Stimulated activated CD4-positive, alpha-beta T cell treated with anti-CD3 and anti-CD28 coated beads, Interleukin-4, amount 100 ng/mL, for 24 hours (primary cell): ENCODE measurements at places on chromosomes 12 and 14.

DNA sequence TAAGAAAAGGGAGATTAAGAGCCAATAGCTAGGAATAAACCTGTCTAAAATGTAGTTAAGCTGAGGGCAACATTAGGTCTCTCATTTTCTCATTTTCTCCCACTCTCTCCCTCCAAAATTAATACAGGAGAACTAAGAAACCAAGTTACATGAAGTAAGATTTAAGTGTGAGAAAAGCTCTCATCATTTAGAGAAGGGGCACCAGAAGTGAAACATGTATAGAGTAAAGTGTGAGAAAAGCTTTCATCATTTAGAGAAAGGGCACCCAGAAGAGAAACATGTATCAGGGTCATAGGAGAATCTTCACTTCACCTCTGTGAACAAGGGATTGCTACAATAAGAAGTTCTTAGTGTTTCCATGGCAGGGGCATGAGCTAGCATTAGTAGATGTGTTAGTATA, 132.4 kb upstream of the CNTN1 start:
- no peak for DNase-seq

DNA sequence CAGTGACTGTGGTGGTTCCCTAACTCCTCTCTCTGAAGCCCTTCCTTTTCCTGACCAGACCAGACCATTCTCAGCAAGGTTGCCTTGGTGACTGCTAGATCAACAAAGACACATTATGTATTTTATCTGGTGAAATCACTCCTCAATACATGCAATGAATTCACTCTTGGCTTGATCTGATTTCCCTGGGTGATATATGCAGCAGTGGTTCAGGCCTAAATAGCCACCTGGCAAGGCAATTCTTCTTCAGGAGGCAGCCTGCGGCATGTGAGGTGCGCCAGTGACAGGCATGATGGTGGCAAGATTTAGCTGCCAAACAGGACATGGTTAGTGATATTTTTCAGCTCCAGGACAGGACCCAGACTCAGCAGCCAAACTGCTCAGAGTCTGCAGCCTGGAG, 350.3 kb upstream of the CCDC196 start:
- no peak for DNase-seq

DNA sequence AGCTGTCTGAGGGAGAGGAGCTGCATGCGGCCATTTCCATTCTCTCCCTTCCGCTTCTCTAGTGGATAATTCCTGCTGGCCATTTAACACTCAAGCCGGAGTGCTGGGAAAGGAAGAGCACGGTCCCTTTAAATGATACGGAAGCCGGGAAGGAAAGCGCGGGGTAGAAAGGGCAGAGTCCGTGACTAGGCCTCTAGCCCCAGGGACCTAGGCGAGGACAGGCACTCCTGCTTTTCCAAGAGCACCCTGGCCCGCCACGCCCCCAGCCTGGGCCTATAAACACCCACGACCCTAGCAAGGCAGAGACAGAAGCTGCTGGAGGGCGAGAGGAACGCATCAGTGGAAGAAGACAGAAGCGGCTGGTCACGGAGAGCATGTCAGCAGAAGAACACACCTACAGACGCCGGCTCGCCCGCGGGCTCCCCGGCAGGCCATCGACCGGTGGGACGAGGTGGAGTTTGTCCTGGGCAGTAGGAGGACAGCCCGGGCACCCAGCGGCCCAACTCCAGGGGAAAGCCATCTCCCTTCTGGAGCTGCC, 1206.6 kb upstream of the TMEM132C start:
- no peak for DNase-seq

DNA sequence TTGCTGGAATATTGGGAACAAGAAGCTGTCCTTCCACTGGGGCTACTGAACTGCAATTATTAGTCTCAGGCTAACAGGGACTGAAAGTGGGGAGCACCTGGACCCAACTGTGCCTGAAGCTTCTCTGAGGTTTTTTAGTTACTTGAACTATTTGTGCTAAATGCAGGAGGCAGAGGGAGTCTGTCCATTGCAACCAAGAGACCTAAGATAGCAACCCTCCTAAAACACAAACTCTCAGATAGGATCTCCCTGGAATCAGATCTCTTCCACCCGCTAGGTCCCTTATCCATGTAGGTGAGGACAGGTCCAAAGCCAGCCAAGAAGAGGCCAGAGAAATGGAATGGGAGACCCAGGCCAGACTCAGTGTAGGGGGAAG, 58.1 kb downstream of the NCOR2 start:
- no peak for DNase-seq

- DNase-seq, result no peak
Measured at GRCh38 chr12:19530637-19531023, 91.3 kb downstream of the AEBP2 start.

DNA sequence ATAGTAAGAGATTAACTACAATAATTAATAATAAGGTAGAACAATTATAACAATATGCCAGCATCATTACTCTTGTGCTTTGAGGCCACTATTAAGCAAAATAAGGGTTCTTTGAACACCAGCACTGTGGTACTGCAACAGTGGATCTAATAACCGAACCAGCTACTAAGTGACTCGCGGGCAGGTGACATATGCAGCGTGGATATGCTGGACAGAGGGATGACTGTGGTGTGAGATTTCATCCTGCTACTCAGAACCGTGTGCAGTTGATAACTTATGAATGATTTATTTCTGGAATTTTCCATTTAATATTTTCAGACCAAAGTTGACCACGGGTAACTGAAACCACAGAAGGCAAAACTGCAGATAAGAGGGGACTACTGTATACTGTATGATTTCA, 34.4 kb downstream of the BMAL2 start:
- DNase-seq, result no peak

- DNase-seq, result no peak
Measured at GRCh38 chr12:10307630-10308029, at the start of gene KLRD1. KLRD1 (plus strand) TSS chr12:10307870; CDS start chr12:10308078, 208 bp downstream.

- DNase-seq, result no peak
Measured at GRCh38 chr12:3604748-3605586, 114.0 kb downstream of the PRMT8 start.

DNA sequence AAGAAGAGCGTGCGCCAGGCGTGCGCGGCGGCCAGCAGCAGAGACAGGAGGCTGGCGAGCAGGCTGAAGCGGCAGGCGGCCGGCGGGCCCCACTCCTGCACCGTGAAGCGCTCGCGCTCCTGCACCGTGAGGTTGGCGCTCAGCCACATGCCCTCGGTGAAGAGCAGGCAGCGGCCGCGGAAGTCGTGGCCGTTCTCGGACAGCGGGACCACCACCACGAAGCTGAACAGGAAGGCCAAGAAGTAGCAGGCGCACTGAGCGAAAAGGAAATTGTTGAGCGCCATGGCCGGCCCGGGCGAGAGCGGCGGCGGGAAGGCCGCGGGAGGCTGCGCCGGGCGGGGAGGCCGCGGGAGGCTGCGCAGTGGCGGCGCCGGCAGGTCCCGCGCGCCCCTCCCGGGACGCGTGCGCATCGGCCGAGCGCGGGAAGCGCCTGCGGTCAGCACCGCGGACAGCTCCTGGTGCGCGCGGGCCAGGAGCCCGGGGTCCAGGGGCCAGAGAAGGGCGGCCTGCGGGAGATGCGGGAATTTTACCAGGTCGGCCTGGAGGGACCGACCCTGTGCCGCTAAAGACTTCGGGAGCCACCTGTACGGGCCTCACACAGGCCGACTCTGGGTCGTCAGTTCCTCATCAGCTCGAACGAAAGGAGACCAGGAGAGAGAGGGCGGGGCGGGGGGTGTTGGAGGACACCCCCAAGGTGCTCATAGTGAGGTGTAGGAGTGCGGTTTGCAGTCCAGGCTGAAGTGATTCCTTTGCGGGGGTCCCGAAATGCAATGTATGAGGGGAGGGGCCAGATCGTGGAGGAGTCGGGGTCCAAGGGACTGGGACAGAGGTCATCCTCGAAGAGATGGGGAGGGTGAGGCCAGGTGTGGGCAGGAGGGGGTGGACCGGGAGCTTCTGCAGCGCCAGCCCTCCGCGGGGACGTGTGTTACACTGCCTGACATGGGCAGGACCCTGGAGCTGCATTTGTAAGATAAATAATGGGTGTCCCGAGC, at the start of gene TMEM179:
TMEM179 (minus strand) TSS at position 315 of the 992 bp plus-strand sequence; CDS start at position 284, 31 bp downstream.
- DNase-seq, result no peak

DNA sequence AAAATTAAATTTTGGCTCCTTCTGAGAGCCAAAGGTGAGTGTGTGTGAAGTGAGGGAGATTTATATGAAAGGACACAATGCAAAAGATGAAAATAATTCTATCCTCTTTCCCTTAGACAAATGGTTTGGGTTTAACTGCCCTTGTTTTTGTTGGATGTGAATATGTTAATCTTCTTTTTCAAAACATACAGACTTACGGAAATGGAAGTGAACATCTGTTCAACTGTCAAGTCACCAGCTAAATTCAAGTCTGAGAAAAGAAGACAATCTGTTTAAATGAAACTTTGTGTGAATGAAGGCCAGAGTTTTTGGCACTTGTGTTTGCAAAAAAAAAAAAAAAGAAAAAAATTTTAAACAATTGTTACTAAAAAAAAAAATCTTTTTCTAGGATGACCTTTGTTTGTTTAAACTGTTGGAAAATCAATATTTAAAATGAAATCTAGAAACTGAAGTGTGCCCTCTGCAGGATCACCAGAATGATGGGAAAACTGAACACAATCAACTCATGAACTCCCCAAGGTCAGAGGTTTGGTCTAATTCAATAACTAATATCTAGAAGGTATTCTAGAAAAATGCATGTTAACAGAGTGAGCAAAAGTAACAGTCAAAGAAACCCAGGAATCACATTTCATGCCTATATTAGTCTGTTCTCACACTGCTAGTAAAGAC, 448.8 kb downstream of the FLRT2 start:
- no peak for DNase-seq

DNA sequence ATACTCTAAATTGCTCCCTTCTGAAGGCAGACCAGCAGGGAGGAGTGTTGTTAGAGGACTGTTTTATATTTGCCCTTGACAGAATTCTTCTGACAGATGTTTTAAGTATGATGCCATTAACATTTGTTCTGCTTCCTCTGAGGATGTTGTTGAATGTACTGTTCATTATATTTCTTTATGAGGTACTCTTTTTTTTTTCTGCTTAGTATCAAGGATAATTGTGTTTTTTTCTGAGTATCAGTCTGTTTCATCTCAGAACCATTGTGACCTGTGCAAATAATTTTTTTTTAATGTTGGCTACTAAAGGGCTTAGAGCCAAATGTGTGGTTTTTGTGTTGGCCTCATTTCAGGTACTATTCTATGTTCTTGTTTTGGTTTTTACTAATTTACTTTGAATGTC, 10.6 kb downstream of the METAP2 start:
- DNase-seq, result no peak

DNA sequence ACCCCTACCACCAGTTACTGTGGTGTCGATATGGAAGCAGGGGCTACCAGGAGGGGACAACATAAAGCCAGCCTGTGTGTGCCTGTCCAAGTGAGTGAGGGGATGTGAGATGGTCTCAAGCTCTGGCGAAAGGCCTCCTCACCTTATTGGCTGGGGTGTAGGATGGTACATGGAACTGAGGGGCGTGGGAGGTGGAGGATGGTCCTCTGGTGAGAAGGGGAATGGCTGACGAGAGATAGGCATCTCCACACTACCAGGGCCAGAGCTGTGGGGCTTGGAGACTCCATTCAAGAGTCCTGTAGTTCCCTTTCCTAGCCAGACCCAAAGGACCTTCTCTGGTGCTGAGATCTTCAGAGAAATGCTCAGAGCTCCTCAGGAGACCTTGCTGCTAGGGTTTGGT, 32.5 kb upstream of the COL2A1 start:
- no peak for DNase-seq

GRCh38 chr14:89721956-89722355, 232.6 kb downstream of the EFCAB11 start:
- no peak for DNase-seq

DNA sequence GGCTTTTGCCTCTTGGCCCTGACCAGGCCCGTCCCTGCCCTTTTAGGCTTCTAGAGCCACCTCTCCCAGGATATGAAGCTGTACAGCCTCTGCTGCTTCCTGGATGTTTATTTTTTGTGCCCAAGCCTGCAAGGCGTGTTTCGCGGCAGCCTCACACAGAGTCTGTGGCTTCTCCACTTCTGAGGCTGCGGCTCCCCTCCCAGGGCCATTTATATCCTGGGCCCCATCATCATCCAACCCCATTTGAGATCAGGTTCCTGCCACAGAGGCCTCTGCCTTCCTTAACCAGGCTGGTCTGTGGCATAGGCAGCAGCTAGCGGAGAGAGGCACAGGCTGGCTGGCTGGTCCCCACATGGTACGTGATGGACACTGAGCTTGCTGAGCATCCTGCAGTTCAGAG, 114.1 kb upstream of the PWP1 start:
- no peak for DNase-seq

DNA sequence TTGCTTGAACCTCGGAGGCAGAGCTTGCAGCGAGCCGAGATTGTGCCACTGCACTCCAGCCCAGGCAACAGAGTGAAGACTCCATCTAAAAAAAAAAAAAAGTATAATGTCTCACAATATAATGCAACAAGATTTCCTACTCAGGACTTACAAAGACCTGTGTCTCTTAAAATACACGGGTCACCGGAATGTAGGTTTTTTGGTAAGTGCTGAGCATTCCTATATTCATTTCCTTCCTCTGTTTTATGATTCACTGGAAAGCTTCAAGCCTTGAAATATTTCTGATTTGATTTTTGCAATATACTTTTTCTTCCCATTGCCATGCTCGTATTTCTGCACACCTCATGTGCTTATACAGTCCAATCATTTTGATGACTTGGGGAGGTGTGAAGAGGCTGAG, 245.8 kb downstream of the FBXL14 start:
- DNase-seq, result no peak

DNA sequence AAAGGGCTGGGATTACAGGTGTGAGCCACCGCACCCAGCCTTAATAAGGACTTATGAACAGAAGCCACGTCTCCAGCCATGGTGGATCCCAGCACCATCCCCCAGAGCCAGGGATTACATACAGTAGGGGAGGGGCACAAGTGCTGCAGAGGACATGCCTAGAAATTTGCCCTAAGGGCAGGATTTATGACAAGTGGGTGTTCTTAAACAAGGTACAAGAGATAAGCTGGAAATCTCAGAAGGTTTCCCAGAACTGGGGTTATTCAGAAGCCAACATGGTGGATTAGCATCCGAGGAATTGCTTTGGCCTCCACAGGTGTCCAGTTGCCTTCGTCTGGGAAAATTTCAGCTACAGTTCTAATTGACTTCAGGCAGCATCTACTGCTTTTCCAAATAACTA, 114.4 kb upstream of the EGLN3 start:
- DNase-seq, result no peak

- no peak for DNase-seq
Measured at GRCh38 chr14:67759916-67760315, 56.5 kb downstream of the ZFYVE26 start.

GRCh38 chr14:39107591-39107996, 4.6 kb upstream of the SEC23A start:
- DNase-seq, result no peak

- DNase-seq, result no peak
Measured at GRCh38 chr14:29804481-29805266, 123.0 kb downstream of the PRKD1 start.

GRCh38 chr14:101025131-101025530, 121.6 kb upstream of the RTL1 start:
- DNase-seq, result no peak

- no peak for DNase-seq
Measured at GRCh38 chr12:124868252-124869058, 4.8 kb upstream of the SCARB1 start.

DNA sequence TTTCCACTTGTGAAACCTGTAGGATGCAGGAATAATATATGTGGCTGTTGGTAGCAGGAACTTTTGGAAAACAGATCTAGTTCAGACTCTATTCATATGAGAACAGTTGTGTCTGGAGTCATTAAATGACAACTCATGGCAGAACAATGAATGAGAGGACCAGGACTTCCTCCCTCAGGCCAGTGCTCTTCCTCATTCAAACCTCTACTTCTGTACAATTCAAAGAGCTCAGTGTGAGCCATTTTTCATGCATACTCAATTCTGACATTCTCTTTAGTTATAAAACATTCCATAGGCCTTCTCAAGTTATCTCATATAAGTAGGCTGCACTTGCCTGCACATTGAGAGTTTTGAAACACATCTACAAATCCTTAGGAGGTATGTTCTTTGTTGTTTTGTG, 1526.6 kb upstream of the FLRT2 start:
- DNase-seq, result no peak
